Endodermal cell (in vitro differentiated cells): ENCODE measurements at places on chromosomes 5 and 9. TPM values are rescaled to one million over a fixed set of nuclear protein-coding genes. Genes with fewer than 3 reads are reported as not detected.

DNA sequence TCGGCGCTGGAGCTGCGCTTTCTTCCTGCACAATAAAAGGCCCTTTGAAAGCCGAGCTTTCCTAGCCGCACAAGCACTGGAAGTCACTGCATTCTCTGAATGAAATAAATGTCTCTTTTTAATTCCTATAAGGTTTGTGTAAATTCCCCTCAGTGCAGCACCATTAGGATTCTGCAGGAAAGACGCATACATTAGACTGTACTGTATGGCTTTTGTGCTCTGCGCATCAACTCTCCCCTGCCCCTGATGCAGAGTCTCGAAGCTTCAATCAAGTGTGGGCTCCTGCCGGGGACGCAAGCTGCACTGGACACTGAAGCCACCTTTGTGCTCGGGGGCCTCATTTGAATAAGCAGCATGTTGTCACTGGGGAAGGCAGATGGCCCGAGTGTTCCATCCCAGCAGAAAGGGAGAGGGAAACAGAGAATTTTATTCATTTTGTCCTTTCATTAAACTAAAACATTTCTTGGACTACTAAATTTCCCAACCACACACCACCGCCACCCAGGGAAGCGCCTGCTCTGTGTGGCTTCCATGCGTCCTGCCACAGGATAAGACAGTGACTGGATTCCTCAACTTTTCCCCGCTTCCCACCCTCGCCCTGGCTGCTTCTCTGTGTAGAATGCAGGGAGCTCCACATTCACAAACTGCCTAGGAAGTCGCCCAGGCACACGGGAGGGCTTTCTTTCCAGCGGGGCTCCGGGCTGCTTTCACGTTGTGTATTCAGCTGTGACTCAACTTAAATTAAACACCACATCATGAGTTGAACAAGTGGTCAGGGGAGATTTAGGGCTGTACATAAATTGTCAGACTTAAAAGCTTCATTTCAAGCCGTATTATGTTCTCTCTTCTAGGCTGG lies 635.4 kb downstream of the IRX1 start:
- H3K36me3 ChIP-seq = no peaks in the 10 kb centered on the region
- no peaks in the 10 kb centered on the region for H3K27me3 ChIP-seq
- DNase-seq = no peak
- peak overlapping the region; percentile 92 for H3K27ac ChIP-seq
- H3K4me3 ChIP-seq = no peak overlapping the region

DNA sequence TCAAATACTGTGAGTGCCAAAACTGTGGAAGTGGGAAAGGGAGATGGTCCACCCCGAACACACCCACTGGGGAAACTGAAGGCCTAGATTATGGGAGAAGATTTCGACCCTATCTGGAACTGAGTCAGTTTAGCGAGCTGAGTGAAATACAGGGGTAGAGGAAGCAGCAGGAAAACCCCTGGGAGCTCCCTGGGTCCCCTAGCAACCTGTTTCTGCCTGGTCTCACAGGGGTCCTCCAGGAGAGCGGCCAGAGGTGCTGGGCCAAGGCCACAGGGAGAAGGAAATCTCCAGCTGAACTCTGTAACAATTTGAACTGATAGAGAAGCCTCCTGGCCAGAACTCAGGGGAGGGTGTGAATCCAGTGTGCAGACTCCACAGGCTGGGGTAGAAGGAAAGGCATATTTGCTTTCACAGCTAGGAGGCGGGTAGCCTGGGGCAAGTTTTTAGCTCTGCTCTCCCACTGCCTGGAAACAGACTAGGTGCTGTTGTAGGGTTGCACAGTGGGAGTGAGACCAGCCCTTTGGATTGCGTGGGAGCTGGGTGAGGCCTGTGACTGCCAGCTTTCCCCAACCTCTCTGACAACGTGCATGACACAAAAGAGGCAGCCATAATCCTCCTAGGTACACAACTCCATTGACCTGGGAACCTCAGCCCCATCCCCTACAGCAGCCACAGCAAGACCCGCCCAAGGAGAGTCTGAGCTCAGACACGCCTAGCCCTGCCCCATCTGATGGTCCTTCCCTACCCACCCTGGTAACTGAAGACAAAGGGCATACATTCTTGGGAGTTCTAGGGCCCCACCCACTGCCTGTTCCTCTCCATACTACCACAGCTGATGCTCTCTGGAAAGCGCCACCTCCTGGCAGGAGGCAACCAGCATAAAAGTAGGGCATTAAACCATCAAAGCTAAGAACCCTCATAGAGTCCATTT lies 78.8 kb upstream of the GPBP1 start:
- H3K27ac ChIP-seq = no peak overlapping the region
- peak; percentile 92 for DNase-seq
- H3K4me1 ChIP-seq = peaks cover 3% of the 10 kb centered on the region

DNA sequence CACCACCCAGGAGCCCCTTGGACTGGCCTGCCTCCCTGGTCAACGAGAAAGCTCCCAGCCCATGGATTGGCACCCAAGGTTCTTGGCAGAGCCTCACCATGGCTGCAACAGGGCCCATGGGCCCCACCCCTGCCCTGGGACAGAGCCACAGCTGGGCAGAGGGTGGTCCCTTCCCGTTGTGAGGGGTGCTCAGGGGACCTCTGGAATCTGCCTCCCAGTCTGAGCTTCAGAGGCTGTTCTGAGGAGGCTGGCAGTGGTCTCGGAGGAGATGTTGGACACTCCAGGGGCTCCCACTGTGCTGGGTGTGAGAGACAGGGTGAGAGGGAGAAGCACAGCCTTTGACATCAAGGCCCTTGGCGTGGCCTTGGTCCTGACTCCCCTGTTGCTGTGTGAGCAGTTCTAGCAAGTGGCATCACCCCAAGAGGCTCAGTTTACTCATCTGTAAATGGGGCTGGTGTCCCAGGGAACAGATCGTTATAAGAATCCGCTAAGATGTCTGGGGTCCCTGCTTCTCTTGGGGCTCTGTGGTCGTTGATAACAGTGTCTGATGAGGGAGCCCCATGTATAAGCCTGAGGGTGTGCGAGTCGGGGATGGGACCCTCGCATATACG lies 33.0 kb downstream of the LHX3 start:
- DNase-seq = no peak
- no peaks in the 10 kb centered on the region for H3K27me3 ChIP-seq
- peak overlapping the region; percentile 70 for H3K27ac ChIP-seq
- H3K36me3 ChIP-seq = no peaks in the 10 kb centered on the region
- no peak overlapping the region for H3K4me3 ChIP-seq

- H3K36me3 ChIP-seq = no peaks in the 10 kb centered on the region
- H3K4me1 ChIP-seq = no peaks in the 10 kb centered on the region
- DNase-seq = no peak
- no peak overlapping the region for H3K27ac ChIP-seq
- H3K4me3 ChIP-seq = no peak overlapping the region
- H3K27me3 ChIP-seq = no peaks in the 10 kb centered on the region
These were observed 627.1 kb downstream of the EFNA5 start for GRCh38 chr5:107043665-107044064.

GRCh38 chr5:135642488-135642870 lies 63.7 kb upstream of the CXCL14 start:
- H3K4me3 ChIP-seq = no peak overlapping the region
- no peaks in the 10 kb centered on the region for H3K36me3 ChIP-seq
- DNase-seq = no peak
- no peaks in the 10 kb centered on the region for H3K4me1 ChIP-seq
- no peaks in the 10 kb centered on the region for H3K27me3 ChIP-seq

DNA sequence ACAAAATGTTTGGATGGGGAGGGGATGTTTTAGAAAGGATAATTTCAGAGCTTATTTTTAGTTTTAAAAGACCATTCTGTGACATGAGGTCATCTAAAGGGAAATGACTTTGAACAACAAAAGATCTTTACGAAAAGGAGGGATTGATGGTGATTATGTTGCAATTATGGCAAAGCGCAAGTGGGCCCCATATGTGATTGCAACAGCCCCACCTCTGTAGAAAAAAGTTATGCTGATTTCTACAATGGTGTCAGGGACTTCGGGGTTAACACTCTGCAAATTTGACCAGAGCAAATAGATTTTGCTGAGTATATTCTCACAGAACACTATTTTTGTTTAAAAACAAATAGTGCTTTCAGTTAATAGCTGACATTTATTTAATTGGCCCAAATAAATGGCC lies 312.8 kb downstream of the NSG2 start:
- H3K27me3 ChIP-seq = peaks cover 24% of the 10 kb centered on the region
- no peak for DNase-seq
- H3K4me3 ChIP-seq = no peak overlapping the region
- no peaks in the 10 kb centered on the region for H3K4me1 ChIP-seq
- H3K36me3 ChIP-seq = no peaks in the 10 kb centered on the region
- H3K27ac ChIP-seq = no peak overlapping the region

DNA sequence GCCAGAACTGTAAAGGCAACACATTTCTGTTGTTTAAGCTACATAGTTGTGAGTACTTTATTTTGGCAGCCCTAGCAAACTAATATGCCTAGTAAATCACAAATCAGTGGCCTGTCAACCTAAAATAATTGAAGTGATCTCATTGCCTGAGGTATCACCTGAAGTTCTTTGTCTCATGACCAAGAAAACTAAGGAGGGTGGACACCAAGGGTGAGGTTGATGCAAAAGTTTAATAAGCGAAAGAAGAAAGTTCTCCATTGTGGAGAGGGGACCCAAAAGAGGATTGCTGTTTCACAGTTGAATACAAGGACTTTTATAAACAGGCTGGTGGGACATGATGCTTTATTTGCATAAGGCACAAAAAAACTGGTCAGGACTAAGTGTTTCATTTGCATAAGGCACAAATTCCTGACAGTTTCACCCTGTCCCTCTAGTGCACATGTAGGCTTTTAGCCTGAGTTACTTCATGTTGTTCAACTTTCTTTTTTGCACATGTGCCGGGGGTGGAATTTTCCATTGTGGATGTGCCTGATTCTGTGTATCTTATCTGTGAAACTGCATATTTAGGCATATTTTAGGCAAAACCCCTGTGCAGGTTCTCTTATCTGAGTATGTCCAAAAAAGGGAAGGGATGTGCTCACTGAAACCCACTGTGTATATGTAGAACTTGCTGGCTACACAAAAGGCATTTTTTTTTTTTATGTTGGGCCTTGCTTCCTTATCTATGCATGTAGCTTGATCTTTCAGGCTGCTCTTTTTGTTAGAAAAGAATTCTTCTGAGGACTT lies 108.6 kb upstream of the RAI14 start:
- no peak overlapping the region for H3K4me3 ChIP-seq
- H3K27ac ChIP-seq = no peak overlapping the region
- no peaks in the 10 kb centered on the region for H3K36me3 ChIP-seq

- no peak overlapping the region for H3K4me3 ChIP-seq
- no peak overlapping the region for H3K27ac ChIP-seq
- H3K36me3 ChIP-seq = no peaks in the 10 kb centered on the region
- no peaks in the 10 kb centered on the region for H3K4me1 ChIP-seq
These were observed 33.1 kb downstream of the CNTRL start for GRCh38 chr9:121107881-121108280.

GRCh38 chr5:72600391-72600981 lies 93.3 kb upstream of the ZNF366 start:
- no peak for DNase-seq
- no peak overlapping the region for H3K4me3 ChIP-seq
- no peaks in the 10 kb centered on the region for H3K36me3 ChIP-seq
- H3K27ac ChIP-seq = no peak overlapping the region
- peaks cover 8% of the 10 kb centered on the region for H3K4me1 ChIP-seq

GRCh38 chr5:88826646-88827585 lies 56.1 kb downstream of the MEF2C start:
- no peaks in the 10 kb centered on the region for H3K36me3 ChIP-seq
- H3K27ac ChIP-seq = no peak overlapping the region
- no peak overlapping the region for H3K4me3 ChIP-seq
- H3K27me3 ChIP-seq = no peaks in the 10 kb centered on the region
- H3K4me1 ChIP-seq = peaks cover 3% of the 10 kb centered on the region
- DNase-seq = no peak

DNA sequence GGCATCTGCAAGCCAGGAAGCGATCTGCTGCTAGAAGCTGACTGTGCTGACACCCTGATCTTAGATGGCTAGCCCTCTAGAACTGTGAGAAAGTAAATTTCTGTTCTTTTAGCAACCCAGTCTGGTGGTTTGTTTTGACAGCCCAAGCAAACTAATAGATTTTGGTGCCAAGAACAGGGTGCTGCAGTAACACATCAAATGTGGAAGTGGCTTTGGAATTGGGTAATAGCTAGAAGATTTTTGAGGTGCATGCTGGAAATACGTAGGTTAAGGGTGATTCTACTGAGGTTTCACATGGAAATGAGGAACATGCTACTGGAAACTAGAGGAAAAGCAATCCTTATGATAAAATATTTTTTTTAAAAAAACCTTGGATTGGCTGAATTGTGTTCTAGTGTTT lies 153.5 kb upstream of the SH3GL2 start:
- H3K4me3 ChIP-seq = no peak overlapping the region
- H3K4me1 ChIP-seq = no peaks in the 10 kb centered on the region
- DNase-seq = no peak
- H3K36me3 ChIP-seq = no peaks in the 10 kb centered on the region
- no peak overlapping the region for H3K27ac ChIP-seq
- H3K27me3 ChIP-seq = no peaks in the 10 kb centered on the region

DNA sequence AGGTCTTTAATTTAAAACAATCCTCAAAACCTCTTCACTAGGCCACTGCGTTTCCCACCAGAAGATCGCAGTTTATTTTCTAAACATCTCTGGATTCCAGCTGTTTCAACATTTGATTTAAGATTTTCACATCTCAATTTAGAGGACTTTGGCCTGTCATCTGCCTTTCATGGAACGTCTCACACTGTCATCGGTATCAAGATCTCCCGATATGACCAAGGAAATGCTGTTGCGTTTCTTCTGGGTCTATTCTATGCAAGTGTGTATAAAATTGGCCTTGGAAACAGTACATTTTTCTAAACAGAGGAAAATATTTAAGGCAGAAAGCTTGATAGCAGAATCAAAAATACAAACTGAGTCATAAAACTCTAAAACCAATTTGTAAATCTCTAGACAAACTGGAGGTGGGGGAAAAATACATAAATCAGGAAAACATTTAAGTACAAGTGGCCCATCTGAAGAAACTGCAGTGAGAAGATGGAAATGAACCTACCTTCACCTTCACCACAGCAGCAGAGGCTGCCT lies 53.6 kb upstream of the SIMC1 start:
- no peak overlapping the region for H3K4me3 ChIP-seq
- peak; percentile 8 for DNase-seq
- no peak overlapping the region for H3K27ac ChIP-seq
- H3K4me1 ChIP-seq = peaks cover 32% of the 10 kb centered on the region

- no peaks in the 10 kb centered on the region for H3K27me3 ChIP-seq
- no peak overlapping the region for H3K27ac ChIP-seq
- no peak overlapping the region for H3K4me3 ChIP-seq
- peaks cover 58% of the 10 kb centered on the region for H3K36me3 ChIP-seq
- no peak for DNase-seq
These were observed 26.6 kb downstream of the MYO10 start for GRCh38 chr5:16909464-16909863.

DNA sequence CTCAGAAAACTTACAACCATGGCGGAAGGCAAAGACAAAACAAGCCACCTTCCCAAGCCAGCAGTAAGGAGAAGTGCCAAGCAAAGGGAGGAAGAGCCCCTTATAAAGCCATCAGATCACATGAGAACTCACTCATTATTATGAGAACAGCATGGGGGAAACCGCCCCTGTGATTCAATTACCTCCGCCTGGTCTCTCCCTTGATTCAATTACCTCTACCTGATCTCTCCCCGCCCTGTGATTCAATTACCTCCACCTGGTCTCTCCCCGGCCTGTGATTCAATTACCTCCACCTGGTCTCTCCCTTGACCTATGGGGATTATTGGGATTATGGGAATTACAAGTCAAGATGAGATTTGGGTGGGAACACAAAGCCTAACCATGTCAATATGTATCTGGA lies 467.3 kb upstream of the FTMT start:
- no peak overlapping the region for H3K27ac ChIP-seq
- H3K27me3 ChIP-seq = no peaks in the 10 kb centered on the region
- no peaks in the 10 kb centered on the region for H3K36me3 ChIP-seq
- DNase-seq = peak; percentile 63
- H3K4me1 ChIP-seq = no peaks in the 10 kb centered on the region
- no peak overlapping the region for H3K4me3 ChIP-seq

Gene NMUR2
- not detected in 3 replicates for total RNA-seq

Gene INSL4
- not detected in 3 replicates for total RNA-seq

Gene AP3B1
- 70.5 to 74.0 TPM (median 73.9 TPM) in 3 replicates for total RNA-seq

Gene STPG3
- 0.25 TPM in 1 of 2 replicates, not detected in the other for total RNA-seq

Gene MYOT
- total RNA-seq = not detected in 2 replicates

Gene PCDHA9
- 0.33 to 0.60 TPM (median 0.48 TPM) in 3 replicates for total RNA-seq
